ENCODE measurements at places on chromosomes 1 and 21.

- DNase-seq, result peak; percentile 57
Measured at GRCh38 chr1:215567491-215568298, 591 bp downstream of the KCTD3 start.

DNA sequence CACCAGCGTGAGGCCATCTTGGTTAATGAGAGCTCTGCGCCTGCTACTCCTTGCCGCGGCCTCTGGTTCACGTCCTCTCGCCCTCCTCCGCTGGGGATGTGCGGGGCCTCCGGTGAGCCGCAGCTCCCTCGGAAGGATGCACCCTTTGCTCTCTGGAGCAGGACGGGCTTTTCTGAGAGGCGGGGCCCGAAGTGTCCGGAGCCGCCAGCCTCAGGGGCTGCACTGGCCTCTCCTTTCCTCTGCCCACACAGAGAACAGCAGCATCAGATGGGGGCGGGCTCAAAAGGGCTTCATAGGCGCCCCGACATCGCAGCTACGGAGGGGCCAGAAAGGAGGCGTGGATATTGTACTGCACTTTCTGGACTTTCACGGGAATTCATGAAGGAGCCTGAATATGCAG is 284.7 kb downstream of the CAMTA1 start:
- DNase-seq, result no peak

DNA sequence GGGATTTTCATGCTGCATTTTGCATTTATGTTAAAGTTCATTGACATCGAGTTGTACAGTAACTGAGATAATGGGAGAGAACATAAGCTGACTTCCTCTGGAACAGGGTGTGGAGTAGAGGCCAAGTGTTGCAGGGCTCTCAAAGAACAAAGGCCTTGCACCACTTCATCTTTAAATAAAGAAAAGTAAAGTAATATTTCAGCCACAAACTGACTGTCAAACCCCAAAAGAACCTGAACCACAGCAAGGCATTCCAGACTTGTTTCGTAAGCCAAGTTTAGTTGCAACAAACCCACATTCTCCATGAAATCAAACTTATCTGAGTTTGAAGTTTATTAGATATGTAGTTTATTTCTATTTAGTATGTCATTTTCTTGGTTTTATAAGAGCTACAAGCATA is 19.1 kb upstream of the HMGCS2 start:
- DNase-seq, result no peak

- no peak for DNase-seq
Measured at GRCh38 chr1:45999507-45999906, 132.9 kb downstream of the PIK3R3 start.

GRCh38 chr1:44870096-44870495 is 27.0 kb upstream of the PTCH2 start:
- DNase-seq, result no peak

- peak; percentile 78 for DNase-seq
Measured at GRCh38 chr1:159798893-159799292, 3.3 kb upstream of the FCRL6 start.

- DNase-seq, result peak; percentile 72
Measured at GRCh38 chr1:151534662-151535278, 5.3 kb upstream of the TUFT1 start.

DNA sequence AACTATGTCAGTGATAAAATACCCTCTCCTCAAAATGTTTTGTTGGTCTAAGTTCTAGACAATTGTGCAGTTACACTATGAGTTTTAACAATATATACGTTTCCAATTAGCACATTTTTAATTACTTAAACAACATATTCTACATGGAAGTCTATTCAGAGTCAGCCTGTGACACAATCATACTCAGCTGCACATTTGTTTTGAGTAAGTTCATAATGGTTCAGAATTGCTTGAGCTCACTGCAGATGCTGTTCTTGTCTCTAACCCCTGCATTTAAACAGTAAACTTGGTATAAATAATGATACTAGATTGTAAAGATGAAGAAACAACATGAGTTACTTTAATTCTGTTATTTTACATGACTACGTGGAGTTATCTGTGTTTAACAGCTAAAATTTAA is 30.6 kb downstream of the CDKN2C start:
- no peak for DNase-seq

- no peak for DNase-seq
Measured at GRCh38 chr1:213947200-213947801, 40.5 kb upstream of the PROX1 start.

GRCh38 chr1:222931023-222931422 is 116.2 kb downstream of the DISP1 start:
- no peak for DNase-seq

DNA sequence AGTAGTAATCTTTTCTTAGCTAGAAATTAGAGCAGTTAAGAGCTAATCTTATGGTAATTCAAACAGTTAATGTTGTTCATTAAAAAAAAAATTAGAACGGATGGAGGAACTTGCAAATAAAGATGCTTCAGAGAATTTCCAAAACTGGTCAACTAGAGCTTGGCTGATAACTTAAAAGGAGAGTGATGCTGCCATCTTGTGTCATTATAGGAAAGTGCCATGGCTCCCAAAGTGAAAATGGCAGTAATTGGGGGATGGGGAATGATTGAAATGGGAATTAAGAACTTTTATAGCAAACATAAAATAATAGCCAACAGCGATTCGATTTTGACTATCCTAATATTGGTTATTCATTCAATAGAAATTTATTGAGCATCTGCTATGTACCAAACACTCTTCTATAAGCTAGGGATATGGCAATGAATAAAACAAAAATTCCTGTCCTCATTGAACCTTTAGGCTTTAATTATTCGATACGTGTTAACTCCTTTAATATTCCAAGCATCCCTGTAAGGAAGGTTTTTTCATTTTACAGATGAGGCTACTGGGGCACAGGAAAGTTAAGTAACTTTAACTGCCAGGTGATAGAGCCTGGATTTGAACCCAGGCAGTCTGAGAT is 5.7 kb upstream of the PLPP3 start:
- DNase-seq, result peak; percentile 69

All from hematopoietic multipotent progenitor cell treated with erythropoietin and hydrocortisone succinate and interleukin-3 and kit ligand, for 8 days (in vitro differentiated cells).